Stimulated activated CD8-positive, alpha-beta memory T cell treated with anti-CD3 and anti-CD28 coated beads, Interleukin-12 subunit alpha, Interleukin-12 subunit beta, amount 100 ng/mL, for 1 hour (primary cell): ENCODE measurements at places on chromosomes 1 and 21.

DNA sequence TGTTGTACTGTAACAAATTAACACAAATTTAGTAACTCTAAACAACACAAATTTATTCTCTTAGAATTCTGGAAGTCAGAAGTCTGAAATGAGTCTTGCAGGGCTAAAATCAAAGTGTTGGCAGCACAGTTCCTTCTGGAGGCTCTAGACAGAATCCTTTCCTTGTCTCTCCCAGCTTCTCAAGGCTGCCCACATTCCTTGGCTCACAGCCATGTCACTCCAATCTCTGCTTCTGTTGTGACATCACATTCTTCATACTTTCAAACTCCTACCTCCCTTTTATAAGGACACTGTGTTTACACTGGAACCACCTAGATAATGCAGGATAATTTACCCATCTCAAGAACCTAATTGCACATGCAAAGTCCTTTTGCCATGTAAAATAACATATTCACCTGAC lies 225.0 kb upstream of the PRMT6 start:
- no peak for DNase-seq

DNA sequence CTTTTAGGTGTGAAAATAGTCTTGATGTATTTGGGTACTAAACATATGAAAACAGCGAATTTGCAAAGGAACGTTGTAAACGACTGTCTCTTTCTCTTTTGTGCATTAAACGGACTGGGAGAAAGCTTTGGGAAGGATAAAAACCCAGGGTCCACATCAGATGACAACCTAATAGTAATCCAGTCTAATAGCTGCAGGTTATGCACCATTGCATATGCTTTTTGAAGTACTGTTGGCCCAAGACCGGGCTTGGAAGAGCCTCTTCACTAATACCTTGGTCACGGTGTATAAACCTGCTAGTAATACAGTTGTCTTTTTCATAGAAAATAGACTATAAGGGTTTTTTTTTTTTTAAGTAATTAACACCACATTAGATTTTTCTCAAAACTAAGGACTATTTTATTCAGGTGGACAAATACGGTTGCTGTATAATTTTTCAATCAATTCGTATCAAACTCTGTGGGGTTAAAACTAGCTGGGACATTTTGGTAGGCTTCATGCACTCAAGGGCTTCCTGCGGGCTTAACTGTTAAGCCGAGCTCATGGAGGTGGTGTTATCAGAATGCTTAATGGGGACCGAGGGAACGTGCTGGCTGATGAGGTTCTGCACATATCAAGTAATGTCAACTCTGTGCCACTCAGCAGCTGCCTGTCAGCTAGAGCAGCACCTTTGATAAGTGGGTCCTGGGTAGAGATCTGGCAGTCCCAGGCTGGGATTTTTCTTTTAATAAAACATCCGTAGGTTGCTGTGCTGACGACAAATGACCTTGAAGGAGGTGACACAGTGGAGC lies 2.1 kb downstream of the RYR2 start:
- no peak for DNase-seq

DNA sequence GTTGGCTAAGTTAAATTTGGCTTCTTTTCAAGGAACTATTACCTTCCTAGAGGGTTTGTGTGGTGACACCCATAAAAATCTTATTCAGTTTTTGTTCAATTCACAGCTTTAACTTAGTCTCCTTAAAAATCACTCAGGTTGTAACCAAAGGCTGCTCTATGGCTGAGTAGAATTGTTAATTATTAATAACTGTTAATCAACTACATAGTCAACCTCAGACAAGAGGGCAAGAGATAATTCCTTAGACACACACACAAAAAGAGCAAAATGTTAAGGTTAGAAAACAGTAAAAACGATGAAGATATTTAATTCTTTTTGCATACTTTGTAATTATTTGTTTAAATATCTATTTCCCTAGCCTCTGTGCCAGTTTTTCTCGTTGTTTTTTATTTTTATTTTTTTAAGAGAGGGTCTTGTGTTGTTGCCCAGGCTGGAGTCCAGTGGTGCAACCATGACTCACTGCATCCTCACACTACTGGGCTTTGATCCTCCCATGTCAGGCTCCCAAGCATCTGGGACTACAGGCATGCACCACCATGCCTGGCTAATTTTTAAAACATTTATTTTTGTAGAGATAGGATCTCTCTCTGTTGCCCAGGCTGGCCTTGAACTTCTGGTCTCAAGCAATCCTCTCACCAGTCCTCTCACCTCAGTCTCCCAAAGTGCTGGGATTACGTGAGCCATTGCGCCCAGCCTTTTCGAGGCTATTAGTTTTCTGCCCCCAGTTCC lies 215.2 kb downstream of the DISC1 start:
- no peak for DNase-seq

DNA sequence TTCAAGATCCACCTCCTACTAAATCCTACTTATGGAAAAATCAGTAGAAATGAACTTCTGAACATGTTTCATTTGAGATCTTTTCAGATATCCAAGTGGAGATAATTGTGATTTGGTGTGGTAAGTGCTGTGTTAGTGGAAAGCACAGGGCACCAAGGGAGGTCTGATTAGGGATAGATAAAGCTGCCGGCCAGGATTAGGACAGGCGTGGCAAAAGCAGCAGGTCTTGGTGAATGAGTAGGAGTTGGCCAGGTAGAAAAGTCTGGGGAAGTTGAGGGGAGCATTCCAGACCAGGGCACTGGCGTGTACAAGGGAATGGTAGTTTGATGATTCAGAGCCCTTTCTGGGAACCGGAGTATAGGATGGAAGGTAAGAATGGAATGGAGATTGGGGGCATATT lies 47.8 kb downstream of the AZIN2 start:
- no peak for DNase-seq

- DNase-seq: no peak
Observed at GRCh38 chr1:185674201-185674600, 60.0 kb upstream of the HMCN1 start.

DNA sequence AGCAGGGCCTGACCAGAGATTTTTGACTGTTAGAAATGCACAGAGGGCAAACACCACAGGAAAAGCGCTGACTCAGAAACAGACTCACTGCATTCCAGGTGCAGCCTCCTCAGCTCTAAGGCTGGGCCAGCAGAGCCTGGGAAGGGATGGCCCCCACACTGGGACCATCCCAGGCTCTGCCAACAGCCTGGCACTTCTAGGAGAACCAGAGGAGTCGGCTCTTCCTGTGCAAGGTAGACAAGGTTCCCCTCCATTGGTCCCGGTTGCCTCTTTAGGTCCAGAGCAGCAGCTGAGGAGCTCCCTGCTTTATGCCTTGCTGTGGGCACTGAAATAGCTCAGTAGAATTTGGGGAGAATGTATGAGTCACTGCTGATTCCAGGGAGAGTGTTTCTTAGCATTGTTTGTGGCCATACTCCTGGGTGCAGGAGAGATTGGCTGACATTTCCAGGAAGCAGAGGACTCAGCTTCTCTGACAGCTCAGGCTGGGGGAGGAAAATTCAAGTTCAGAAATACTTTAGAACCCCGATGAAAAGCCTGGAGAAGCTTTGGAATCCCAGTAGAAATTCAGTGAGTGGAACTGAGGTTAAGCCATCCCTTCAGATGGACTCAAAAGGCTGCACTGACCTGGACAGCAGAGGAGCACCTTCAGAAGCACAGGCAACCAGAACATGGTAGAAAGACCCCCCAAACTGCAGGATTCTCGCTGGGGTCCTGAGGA lies 19.7 kb downstream of the PRAMEF1 start:
- DNase-seq: no peak

- no peak for DNase-seq
Observed at GRCh38 chr1:10898921-10899320, 102.5 kb upstream of the CASZ1 start.

- no peak for DNase-seq
Observed at GRCh38 chr1:234315091-234315541, 58.1 kb upstream of the COA6 start.

DNA sequence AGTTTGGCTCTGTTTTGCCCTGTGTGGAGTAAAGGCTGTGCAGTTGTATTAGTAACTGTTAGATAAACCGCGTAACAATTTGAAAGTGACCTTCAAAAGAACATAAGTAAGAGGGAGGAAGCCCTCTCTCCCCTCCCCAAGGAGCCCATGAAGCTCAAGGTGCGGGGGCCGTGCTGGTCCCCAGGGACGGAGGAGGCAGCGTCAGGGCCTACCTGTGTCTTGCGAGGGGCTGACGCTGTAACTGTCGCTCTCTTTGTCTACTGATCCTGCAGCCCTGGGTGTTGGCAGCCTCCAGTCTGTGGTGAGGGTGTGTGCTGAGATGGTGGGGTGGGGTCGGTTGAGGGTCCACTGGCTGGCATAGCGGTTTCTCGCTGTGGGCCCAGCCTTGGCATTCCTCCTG lies 176.6 kb downstream of the PCP4 start:
- no peak for DNase-seq

GRCh38 chr1:28915031-28915895 lies 894 bp downstream of the EPB41 start:
- DNase-seq: no peak

- DNase-seq: no peak
Observed at GRCh38 chr1:183821309-183821888, 16.5 kb downstream of the RGL1 start.

DNA sequence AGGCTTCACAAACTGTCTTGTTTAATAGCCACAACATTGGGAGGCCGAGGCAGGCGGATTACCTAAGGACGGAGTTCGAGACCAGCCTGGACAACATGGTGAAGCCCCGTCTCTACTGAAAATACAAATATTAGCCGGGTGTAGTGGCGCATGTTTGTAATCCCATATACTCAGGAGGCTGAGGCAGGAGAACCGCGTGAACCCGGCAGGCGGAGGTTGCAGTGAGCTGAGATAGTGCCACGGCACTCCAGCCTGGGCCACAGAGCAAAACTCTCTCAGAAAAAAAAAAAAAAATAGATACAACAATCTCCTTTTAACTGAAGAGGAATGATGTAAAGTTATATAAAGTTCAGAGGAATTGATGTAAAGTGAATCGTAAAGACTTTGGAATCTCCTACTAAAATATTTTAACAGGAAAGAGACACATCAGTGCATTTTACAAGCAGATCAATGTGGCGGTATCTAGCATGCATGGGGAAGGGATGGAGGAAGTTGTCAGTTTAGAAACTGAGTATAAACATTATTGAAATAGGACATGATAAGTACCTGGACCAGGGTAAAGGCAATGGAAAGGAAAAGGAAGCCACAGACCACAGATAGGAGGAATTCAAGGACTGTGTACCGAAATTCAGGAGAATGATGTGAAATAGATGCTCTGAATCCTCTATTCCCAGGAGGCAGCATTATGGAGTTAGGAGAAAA lies 41.5 kb downstream of the PTPRC start:
- DNase-seq: no peak

GRCh38 chr1:247966532-247967204 lies 1.6 kb downstream of the OR2AK2 start:
- DNase-seq: no peak

GRCh38 chr1:116404699-116405098 lies 31.7 kb downstream of the ATP1A1 start:
- DNase-seq: no peak

DNA sequence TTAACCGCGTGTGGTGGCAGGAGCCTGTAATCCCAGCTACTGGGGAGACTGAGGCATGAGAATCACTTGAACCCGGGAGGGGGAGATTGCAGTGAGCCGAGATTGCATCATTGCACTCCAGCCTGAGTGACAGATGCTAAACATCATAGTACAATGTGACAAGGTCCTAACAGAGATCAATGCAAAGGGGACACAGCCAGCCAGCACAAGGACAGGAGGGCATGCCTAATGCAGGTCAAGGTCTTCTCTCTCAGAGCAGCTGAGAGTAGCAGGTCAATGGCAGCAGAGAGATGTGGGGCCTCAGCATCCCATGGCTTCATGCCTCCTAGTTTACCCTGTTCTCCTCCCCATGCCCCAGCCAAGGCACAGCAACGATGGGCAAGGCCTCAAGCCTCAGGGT lies 3.0 kb upstream of the SMIM11 start:
- DNase-seq: no peak

GRCh38 chr1:219298571-219299148 lies 125.0 kb downstream of the LYPLAL1 start:
- DNase-seq: no peak

GRCh38 chr1:172108161-172108893 lies 267.0 kb downstream of the DNM3 start:
- DNase-seq: no peak

GRCh38 chr1:109476825-109477224 lies 6.9 kb upstream of the ATXN7L2 start:
- no peak for DNase-seq

DNA sequence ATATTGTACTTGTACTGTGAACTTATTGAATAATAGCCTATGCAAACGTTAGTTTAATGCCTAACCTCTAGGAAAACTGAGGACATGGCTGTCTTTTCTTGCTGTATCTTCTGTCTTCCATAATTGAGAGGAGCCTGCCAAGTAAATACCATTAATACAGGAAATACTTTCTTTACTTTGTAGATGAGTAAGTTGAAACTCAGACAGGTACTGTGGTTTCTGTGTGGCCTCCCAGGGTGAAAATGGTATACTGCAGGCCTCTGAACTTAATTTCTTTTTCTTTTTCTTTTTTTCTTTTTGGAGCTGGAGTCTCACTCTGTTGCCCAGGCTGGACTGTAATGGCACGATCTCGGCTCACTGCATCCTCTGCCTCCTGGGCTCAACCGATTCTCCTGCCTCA lies 208.8 kb upstream of the ADGRL4 start:
- DNase-seq: no peak

DNA sequence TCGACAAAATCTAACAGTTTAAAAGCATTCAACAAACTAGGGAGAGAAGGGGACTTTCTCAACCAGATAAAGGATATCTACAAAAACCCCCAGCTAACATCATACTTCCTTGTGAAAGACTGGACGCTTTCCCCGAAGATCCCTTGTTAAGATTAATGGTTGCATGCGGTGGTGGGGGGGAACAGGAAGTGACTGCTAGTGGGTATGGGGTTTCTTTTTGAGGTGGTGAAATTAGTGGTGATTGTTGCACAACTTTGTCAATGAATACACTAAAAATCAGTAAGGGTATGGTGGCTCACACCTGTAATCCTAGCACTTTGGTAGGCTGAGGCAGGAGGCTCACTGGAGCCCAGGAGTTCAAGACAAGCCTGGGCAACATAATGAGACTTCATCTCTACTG lies 26.9 kb upstream of the EYA3 start:
- DNase-seq: no peak

- no peak for DNase-seq
Observed at GRCh38 chr1:205632669-205633169, 908 bp upstream of the ELK4 start.

GRCh38 chr1:29410476-29410875 lies 174.2 kb downstream of the PTPRU start:
- no peak for DNase-seq

GRCh38 chr21:46082713-46082962 lies 15.3 kb upstream of the COL6A2 start:
- DNase-seq: no peak

DNA sequence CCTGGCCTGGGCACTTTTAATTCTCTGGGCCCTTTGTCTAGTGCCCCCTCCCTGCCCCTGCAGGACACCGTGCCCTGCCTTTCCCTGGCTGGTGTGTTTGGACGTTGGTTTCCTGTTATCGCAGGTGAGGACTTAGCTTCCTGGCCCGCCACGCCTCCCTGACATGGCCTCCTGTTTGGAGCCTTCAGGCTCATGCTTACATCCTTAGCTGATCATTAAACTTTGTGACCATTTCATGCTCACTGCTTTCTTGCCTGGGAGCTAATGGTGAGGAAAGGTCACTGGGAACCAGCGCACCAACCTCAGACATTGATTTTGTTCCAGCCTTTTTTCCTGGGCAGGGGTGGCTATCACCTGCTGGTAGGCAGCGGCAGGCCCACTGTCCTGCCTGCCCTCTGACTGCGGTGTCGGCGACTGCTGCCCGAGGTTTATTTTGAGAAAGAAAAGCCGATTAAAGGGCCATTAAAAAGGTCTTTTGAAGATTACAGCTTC lies 3.7 kb downstream of the PFKL start:
- no peak for DNase-seq
